ENCODE measurements at places on chromosomes 6 and 20.

DNA sequence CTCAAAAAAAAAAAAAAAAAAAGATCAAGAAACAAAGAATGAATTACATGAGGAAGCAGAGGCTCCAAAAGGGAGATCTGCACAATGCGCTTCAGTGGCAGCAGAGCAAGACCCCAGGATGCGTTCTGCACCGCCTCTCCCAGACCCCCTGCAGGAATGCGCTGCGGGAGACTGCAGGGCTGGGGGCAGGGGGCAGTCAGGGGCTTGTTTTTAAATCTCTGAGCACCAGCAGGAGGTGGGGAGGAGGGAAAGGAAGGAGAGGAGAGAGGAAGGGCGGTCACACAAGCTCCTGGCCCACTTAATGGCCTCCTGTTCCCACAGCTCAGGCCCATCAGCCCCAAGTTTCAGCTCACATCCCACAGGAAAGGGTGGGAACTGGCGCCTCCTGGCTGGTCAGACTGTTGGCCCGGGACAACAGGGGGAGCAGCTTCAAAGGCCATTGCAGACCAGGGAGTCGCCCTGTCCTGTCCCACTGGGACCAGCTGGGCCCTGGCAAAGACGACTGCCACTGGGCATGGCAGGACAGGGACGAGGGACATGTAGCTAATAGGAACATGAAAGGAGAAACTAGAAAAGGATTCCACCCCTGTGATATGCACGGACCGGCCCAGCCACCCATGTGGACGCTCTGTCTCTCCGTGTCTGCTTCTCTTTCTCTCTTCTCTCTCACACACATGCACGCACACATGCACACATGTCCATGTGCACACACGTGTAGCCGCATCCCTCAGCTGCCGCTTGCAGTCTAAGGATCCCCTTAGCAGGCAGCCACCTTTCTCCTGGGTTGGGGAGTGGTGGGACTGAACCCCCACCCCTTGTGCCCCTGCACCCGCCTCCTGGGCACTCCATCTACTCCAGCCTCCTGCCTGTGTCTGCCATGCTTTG, 34.7 kb downstream of the TFEB start:
- DNase-seq: no peak

- DNase-seq: no peak
These were observed 316.4 kb downstream of the PTPRT start for GRCh38 chr20:42873259-42873658.

GRCh38 chr6:109008537-109009235, 86.0 kb downstream of the SESN1 start:
- DNase-seq: no peak

- no peak for DNase-seq
These were observed 512 bp upstream of the HDGFL1 start for GRCh38 chr6:22568854-22569253.

DNA sequence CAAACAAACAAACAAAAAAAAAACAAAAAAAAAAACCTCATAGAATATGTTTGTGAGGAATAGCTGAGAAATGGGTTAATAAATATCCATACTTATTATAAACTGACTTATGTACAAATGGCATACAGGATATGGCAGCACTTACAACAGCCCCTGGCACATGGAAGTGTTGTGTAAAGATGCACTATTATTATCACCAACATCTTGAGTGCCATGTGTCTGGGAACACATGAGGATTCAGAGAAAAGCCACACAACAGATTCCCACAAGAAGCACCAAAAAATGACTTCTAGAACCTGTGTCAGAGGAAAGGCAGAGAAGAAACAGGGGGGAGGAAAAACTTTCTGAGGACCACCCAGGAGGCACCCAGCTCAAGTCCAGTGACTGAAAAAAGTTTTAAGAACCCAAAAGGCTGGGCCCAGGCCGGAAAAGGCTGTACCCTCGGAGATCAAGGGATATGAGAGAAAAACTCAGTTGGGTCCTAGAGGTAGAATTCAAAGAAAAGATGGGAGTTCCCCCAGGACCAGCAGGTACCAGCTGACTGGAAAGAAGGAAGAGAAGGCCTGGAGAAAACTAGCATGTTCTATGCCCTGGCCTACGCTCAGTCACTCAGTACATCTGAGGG, 9.4 kb upstream of the TAF8 start:
- no peak for DNase-seq

GRCh38 chr6:16078064-16078463, 50.8 kb upstream of the MYLIP start:
- no peak for DNase-seq

DNA sequence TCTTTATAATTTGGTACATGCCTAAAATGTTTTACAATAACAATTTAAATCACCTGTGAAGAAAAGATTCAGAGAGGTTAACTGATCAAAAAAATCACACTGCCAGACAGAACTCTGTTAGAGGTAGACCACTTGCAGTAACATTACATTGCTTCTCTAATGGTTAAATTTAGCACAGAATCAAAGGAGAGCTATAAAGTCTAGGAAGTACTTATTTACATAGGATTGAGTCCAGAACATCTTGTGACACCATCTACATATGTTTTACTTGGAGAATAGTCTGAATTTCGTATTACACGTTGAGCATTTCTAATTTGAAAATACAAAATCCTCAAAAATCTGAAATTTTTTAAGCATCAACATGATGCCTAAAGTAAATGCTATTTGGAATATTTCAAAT, 17.2 kb upstream of the TBC1D20 start:
- no peak for DNase-seq

- DNase-seq: no peak
These were observed 17.8 kb upstream of the RALGAPB start for GRCh38 chr20:38454556-38455473.

GRCh38 chr20:4828830-4829513, 107.3 kb downstream of the PRND start:
- DNase-seq: no peak

DNA sequence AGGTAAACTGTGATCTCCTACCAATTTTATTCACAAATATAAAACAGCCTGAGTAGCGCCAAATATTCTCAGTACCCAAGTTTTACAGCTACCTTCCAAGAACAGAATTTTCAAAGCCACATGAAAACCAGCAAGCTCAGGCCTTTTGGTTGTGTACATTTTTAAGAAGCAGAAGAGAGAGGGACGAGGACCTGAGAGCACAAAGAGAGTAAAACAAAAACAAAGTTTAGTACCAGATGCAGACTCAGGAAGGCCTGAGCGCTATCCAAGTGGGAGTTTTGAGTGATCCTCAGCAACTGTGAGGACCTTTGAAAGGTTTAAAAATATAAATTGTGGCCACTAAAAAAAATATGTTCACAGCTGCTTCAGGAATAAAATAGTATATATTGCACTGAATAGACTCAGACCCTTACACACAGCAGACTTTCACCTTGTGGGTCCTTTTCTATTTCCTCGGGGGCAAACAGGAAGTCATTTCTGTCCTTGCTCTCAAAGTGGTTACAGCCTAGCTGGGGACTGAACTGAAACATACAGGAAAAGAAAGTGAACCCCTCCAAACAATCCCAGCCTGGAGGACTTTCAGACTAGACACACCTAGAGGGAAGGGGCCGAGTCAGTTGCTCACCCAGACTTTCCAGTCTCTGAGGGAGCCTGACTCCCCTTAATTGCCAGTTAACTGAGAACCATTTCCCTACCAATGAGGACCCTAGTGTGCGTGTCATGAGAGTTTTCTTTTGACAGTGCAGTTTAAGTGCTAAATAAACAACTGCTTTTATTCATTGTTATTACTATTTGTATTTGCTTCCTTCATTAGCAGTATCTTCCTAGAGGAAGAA, 48.5 kb upstream of the NT5E start:
- no peak for DNase-seq

GRCh38 chr6:125013938-125014660, 51.9 kb downstream of the RNF217 start:
- no peak for DNase-seq

DNA sequence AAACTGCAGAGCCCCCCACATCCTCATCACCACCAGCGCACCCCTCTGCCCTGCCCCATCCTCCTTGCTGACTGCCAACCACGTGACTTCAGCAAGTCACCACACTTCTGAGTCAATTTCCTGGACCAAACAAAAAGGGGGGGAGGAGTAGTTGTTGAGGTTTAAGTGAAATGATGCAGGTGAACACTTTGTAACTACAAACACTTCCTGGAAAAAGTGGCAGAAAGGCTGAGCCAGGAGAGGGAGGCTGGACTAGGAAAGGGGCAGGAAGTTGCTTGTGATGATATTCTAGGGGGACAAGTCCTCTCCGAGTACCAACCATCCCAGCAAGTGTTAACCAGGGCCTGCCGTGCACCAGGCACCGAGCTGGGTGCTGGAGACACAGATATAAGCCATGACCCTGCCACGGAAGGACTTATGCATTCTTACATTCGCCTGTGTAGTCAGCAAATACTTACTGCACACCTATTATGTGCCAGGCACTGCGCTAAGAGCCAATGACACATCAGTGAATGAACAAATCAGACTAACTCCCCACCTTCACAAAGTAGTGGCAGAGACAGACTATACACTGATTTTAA, 67.3 kb downstream of the PREX1 start:
- peak; percentile 39 for DNase-seq

GRCh38 chr6:53795702-53796450, 1.1 kb downstream of the LRRC1 start:
- DNase-seq: no peak

- no peak for DNase-seq
These were observed 353.5 kb upstream of the IRAK1BP1 start for GRCh38 chr6:78513856-78514255.

DNA sequence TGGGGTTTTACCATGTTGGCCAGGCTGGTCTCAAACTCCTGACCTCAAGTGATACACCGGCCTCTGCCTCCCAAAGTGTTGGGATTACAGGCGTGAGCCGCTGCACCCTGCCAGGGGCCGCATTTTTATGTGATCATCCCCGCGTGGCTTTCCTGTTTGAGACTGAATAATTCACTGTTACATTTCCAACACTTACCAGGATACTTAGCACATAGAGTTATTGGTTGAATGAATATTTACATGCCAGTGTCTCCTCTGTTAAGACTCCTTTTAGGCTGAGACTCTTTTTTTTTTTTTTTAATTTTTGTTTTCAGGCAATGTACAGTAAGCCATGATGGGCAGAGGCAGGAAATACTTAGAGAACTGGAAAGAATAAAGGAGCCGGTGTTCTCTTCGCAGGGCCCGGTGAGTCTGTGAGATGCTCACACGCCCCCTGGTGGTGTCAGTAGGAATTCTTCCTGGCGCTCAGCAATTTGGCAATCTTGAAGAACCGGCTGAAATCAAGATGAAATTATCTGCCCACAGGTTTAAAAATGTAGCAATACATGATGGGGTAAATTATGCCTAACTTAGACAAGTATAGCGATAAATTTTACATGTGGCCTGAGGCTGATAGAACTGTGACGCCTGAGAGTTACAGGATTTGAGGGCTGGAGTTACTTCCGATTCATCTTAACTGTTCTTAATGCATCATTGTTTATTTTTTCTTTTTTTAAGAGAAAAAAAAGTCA, 7.6 kb upstream of the RNF114 start:
- DNase-seq: peak; percentile 75

DNA sequence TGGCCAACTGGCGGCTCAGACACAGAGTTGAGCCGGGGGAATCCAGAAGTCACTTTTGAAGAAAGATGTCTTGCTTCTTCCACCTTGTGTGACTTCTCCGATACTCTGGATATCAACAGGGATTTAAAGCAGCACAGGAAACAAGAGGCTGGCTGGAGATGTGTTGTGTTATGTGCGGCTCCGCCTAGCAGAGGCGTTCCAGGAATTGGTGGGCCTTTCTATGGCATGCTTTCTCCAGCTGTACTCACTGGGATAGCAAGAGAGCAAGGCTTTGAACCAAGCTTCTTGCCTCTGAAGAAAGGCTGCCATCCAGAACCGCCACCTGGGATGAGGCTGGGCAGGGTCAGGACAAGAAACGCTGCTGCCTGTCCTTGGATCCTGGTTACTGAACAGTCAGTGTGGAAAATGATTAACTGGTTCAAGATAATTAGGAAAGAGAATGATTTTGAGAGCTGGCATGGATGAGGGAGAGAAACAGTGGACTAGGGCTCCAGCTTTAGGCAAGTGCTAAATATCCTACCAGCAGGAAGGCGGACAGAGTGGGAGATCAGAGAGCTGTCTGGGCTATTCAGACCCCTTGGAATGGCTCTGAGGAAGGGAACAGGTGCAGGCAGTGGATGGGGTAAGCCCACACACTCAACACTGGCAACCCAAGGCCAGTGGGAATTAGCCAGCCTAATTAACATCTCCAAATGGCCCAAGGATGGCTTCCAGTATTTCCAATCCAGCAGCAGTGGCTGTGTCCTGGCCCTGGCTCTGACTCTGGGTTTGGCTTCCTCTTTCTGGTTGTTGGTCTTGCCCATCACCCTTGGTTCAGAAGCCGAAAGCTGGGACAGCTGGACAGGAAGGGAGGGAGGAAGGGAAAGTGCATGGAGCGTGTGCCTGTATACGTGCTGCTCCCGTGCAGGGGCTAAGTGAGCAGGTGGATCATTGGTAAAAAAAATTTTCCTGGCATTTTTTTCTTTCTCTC, 31.9 kb downstream of the INSM1 start:
- no peak for DNase-seq

- no peak for DNase-seq
These were observed 636 bp downstream of the RCAN2 start for GRCh38 chr6:46490425-46491200.

DNA sequence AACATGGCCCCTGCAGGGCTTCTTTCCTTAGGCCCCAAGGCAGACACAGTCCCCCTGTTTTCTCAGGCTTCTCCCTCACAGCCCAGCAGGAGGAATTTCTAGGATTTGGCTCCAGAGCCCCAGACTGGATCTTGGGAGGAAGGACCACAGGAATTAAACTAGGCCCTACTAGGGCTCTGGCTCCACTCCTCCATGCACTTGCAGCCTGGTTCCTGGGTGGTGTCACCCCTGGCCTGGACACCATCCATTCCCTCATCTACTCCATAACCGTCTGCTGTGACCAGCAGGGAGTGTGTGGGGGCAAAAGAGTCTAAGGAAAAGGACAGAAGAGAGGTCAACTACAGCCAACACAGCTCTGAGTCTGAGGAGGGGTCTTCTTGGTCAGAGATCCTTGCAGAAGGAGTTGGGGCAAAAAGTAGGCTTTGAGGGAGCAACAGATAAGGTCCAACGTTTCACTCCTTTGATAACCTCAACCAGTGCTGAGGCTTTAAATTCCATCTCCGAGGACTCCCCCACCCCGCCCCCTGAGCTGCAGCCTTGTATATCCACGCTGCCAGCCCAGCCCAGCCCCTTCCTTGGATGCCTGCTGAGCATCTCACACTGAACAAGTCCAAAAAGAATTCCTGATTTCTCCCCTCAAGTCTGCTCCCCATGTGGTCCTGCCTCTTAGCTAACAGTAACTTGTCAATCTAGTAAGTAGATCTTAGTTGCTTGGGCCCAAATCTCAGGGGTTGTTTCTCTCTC, 27.9 kb upstream of the SPDEF start:
- no peak for DNase-seq

- DNase-seq: no peak
These were observed 26.8 kb downstream of the BNIP5 start for GRCh38 chr6:36309900-36310299.

DNA sequence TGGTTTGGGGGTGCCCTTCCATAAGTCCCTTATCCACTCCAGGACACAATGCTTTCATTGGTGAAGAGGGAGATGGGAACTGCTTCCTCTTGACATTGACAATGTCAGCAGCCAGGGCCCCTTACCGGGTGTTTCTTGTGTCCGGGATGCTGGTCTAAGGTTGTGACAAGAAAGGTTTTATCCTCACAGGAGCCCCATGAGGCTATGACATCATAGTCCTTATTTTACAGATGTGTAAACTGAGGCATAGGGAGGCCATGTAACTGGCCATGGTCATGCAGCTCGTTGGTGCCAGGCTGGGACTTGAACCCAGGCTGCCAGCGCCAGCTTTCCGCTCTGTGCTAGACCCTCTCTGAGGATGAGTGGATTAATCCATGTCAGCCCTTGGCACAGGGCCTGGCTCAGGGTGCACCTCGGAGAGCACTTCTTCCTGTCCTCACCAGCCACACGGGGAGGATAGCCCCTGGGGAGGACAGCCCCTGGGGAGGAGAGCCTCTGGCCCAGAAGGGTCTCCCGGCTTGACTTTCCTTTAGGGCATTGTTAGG, 157.3 kb downstream of the SYCP2 start:
- DNase-seq: no peak
